ENCODE measurements at places on chromosomes 4 and X.
A peak's percentile ranks its signal among the peaks of the same experiment; 100 is the strongest.

GRCh38 chrX:103157496-103158316 lies 57.2 kb upstream of the BEX4 start:
- peak; percentile 72 for DNase-seq

DNA sequence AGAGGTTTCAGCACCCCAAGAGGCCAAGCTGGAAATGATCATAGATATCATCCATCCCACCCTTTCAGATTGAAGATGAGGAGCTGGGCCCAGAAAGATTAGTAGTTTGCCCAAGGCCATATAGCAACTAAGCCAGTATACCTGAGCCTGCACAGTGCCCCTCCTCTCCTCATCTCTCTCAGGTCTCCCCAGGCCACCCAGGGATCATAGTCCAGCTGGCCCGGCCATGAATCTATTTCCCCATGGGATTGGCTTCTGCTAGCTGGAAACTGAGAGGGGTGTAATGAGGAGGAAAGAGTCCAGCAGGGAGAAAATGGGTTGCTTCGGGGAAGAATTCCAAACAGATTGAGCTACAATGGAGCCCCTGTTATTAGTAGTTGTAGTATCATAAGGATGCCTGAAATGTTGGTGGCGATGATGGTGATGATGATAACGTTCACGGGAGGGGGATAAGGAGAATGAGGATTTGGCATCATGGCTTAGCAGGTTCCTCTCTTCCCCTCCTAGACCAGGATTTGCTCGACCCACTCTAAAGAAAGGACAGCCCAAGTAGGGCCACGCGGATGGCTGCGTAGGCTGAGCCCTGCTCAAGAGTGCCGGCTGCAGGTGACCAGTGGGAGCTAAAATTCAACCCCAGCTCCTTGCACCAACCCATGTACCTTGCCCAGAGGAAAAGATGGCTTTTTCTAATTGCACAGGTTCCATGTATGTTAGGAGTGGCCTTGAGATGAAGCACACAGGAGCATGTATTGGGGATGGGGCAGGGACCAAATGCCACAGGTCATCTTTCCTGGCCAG lies 117.8 kb upstream of the PJA1 start:
- DNase-seq, result no peak

DNA sequence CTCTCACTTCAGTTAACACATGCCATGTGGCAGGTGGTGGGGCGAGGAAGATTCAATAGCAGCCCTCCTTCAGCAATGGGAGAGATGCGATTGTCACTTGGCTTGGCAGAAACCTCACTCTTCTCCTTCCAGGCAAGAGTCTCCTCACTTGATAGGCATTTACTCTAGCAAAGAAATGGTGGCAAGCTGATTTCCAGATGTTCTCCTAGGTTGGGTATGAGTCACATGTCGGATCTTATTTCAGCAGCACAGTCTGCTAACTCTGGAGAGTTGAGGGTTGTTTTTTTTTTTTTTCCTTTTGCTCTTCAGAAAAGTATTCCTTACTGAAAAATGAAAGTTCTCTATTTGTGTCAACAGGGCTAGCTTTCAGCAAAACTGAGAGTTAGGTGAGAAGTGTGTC lies 119.5 kb upstream of the CHRDL1 start:
- DNase-seq, result no peak

DNA sequence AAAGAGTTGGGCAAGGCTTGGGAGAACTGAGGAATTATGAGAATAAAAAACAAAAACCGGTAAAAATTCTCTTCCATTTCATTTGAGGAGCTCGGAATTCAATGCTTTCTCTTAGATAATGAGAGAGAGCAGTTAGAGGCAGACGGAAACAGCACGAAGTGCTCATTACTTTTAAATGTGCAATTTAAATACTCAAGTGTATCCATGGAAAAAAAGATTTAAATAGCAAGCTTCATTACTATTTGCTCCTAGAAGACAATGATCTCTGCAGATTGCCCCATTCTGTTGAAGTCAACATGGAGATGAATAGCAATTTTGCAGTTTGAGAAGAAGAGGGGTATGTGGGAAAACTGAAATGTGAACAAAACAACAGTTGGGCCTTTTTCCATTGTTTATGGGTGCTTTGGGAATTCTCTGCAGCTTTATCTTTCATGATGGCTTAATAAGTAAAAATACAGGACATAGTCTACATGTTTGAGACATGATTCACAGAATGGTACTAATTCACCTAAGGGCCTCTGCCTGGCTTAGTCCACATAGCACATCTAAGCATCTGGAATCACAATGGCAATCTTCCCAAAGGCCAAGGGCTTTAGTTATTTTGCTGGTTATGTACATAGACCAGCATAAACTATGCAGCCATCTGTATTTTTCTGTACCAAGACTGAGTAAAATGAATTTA lies 512.7 kb upstream of the FAT1 start:
- no peak for DNase-seq

DNA sequence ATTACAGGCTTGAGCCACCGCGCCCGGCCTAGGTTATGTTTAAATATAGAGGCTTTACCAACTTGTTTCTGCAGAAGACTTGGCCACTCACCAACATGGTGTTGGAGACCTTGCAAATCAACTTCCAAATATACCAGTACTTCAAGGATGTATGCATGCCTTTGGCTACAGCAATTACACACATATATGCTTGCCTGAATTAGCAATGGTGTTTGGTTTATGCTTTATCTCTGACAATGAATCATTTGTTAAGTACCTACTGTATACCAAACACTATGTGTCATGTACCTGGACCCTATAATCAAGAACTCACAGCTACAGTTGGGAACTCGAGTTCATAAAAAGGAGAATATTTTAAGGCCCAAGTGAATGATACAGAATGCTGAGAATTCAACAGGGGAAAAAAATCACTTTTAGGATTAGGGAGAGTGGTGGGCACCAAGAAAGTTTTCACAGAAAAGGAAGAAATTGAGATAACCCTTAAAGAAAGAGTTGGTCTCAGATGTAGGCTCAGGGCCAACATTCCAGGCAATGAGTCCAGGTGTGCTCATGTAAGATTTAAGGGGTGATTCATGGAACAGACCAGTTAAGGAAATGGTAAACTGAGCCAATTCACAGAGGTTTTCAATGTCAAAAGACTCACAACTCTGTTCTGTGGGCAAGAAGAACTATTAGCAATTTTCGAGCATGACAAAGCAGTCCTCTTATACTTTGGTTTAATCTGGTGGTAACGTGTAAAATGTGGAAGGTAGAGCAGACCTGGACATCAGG lies 98.9 kb downstream of the BCOR start:
- no peak for DNase-seq

- no peak for DNase-seq
Measured at GRCh38 chr4:101286663-101287062, 60.7 kb downstream of the PPP3CA start.

DNA sequence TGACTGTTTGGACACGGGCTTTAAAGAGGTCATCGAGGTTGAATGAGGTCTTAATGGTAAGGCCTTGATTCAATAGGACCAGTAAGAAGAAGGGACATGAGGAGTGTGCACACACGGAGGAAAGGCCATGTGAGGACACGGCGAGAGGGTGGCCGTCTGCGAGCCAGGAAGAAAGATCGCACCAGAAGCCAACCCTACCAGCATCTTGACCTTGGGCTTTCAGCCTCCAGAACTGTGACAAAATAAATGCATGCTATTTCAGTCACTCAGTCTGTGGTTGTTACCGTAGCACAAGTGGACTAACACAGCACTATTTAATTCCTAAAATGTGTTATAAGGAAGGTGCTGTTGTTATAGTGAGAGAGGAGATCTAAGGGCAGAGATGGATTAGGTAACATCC lies 468.6 kb upstream of the FAT1 start:
- no peak for DNase-seq

- DNase-seq, result no peak
Measured at GRCh38 chr4:127533028-127533700, 99.6 kb upstream of the INTU start.

DNA sequence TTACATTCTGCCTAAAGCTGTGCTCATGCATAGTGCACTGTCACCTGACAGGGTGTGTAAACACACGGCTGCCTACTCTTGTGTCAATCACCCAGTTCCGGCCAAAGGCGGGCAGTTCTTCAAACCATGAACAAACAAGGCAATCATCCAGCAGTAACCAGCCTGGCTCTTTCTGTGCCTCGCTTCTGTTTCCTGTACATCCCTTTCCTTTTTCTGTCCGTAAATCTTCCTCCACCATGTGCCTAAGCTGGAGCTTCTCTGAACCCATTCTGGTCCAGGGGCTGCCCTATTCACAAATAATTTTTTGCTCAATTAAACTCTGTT lies 60.8 kb upstream of the CBR4 start:
- no peak for DNase-seq

GRCh38 chr4:134754301-134755019 lies 552.9 kb upstream of the PABPC4L start:
- no peak for DNase-seq

GRCh38 chrX:30904632-30905031 lies 15.6 kb upstream of the TAB3 start:
- no peak for DNase-seq

DNA sequence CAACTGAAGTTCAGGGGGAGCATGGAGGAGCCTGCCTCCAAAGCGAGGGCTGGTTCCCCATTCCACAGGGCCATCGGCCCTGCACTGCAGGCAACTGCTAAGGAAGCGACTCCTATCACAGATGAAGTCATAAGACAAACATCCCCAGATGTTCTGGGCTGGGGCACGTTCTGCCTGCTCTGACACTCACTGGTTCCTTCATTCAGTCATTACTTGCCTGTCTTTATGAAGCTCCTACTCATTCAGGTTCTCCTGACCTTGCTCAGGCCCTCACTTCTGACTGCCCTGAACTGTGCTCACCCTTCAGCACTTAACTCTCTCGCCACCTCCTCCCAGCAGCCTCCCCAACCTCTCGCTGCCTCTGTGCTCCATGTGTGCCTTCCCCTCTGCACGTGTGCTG lies 2.5 kb upstream of the SLC2A9 start:
- no peak for DNase-seq

GRCh38 chrX:123311486-123311885 lies 127.4 kb downstream of the GRIA3 start:
- no peak for DNase-seq

DNA sequence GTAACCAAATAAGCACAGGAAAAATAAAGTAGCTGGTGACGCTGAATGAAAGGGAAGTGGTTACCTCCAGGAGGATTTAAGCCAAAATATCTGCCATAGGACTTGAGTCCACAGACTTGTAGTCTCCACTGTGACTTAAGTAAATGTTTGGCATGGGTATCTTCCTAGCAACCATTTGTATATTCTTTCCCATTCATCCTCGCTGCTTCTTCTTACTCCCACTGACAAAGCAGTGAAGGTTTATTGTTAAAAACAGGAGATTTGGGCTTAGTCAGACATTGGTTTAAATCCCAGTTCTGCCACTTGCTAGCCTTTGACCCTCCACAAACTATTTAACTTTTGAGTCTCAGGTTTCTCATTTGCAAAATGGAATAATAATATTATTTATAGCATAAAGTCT lies 22.3 kb downstream of the COL4A6 start:
- DNase-seq, result no peak

- DNase-seq, result no peak
Measured at GRCh38 chr4:47930971-47931804, 16.8 kb upstream of the NFXL1 start.

DNA sequence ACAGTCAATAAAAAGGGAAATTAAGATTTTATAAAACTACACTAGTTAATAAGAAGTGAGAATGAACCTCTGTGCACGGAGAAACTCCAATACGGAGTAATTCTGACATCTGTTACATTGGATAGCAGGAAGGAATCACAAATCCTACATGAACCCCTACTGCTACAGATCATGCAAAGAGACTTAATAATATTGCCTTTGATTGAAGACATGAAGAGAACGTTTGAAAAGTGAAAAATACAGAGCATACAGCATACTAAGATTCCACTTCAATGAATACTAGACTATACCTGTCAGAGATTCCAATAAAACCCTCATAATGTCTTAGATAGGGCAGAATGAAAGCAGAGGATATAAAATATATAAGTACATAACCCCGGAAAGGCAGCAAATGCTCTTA lies 360.4 kb upstream of the GALNT7 start:
- DNase-seq, result no peak

- peak; percentile 14 for DNase-seq
Measured at GRCh38 chrX:12497832-12498591, 293.2 kb upstream of the PRPS2 start.

DNA sequence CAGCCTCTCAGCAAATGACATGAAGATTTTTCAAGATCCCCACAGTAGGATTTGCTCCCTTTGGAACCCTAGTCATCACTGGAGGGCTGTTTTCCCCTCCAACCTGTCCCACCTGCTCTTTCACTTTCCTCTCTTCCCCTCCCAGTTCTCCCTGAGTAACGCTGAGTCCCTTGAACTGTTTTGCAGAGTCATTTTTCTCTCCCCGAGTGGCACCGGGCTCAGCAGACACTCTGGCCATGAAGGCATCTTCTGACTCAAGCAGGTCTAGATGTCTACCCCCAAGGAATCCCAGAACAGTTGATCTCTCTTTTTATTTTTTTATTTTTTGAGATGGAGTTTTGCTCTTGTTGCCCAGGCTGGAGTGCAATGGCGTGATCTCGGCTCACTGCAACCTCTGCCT lies 52.2 kb downstream of the HTRA3 start:
- no peak for DNase-seq

- no peak for DNase-seq
Measured at GRCh38 chr4:17310269-17310652, 201.6 kb downstream of the QDPR start.

- peak; percentile 61 for DNase-seq
Measured at GRCh38 chrX:11423362-11423818, 130.2 kb downstream of the AMELX start.

- DNase-seq, result peak; percentile 37
Measured at GRCh38 chr4:25001509-25001908, 29.2 kb downstream of the LGI2 start.

GRCh38 chr4:8152865-8153257 lies 5.8 kb downstream of the ABLIM2 start:
- DNase-seq, result no peak

GRCh38 chrX:46582966-46583365 lies 9.4 kb downstream of the CHST7 start:
- DNase-seq, result no peak

DNA sequence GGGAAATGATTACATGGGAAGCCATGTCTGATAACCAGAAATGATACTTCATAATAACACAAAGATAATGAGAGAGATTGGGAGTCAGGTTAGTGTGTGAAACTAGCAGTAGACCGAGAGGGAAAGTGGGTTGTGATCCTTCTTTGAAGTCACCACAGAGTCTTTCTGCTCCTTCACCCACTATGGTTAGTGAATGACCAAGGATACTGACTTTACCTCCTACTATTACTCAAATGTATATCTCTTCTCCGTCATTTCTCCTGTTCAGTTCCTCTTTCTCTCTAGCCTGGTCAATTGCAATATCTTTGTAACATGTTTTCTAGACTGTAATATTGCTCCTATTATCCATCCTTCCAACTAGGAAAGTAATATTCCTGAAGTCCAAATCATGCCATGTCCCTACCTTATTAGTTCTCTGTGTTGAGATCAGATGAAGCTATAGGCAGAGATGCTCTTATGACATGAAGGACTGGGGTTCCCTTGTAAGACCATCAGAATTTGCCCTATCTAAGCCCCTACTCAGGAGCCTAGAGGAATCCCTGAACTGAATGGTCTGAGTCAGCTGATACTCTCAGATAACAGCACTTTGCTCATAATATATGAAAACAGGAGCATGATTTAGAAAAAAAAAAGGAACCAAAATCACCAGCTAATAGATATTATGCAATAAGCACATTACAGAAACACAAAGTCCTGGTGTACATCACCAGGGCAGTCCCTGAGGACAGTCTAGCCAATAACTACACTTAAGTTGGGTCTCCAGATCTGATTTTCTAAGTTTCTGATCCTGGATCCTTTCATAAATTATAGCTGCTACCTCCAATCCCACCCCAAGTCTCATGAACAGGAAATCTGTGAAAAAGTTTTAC lies 81.2 kb downstream of the SHROOM3 start:
- peak; percentile 11 for DNase-seq

Measured in NB4 (cell line).